Stomach (tissue), 19 donors: ENCODE measurements at places on chromosomes 6 and 20. TPM values are rescaled to one million over a fixed set of nuclear protein-coding genes. Genes with fewer than 3 reads are reported as not detected.

GRCh38 chr20:48728042-48728825 lies 99.6 kb downstream of the PREX1 start:
- H3K36me3 ChIP-seq = no peaks in the 10 kb centered on the region
- H3K27me3 ChIP-seq = no peaks in the 10 kb centered on the region
- no peak overlapping the region for H3K27ac ChIP-seq
- no peak overlapping the region for H3K4me3 ChIP-seq
- peaks cover 16% of the 10 kb centered on the region for H3K4me1 ChIP-seq
- peak; percentile 61 for DNase-seq

- DNase-seq = no peak
- no peaks in the 10 kb centered on the region for H3K27me3 ChIP-seq
- no peaks in the 10 kb centered on the region for H3K36me3 ChIP-seq
- H3K4me1 ChIP-seq = no peaks in the 10 kb centered on the region
These were observed 53.9 kb downstream of the KIZ start for GRCh38 chr20:21179757-21180156.

DNA sequence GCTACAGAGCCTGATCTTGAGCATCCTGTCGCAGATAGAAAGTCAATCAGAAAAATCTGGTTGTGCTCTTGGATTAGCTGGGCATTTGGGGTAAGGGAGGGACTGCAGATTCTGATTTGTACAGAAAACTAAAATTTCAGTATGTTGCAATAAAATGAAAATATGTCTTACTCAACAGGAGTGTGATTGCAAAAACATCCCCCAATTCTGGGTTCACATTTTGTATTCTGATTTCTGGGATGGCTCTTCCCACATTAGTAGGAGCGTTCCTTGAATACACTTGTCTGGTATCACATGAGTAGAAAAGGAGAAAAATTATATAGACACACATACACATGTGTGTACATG lies 40.5 kb downstream of the PANK2 start:
- H3K36me3 ChIP-seq = peaks cover 10% of the 10 kb centered on the region
- H3K27me3 ChIP-seq = no peaks in the 10 kb centered on the region
- no peak overlapping the region for H3K27ac ChIP-seq

- H3K36me3 ChIP-seq = no peaks in the 10 kb centered on the region
- H3K27ac ChIP-seq = no peak overlapping the region
- H3K4me1 ChIP-seq = no peaks in the 10 kb centered on the region
- H3K27me3 ChIP-seq = no peaks in the 10 kb centered on the region
- DNase-seq = no peak
These were observed 11.0 kb downstream of the BPIFB6 start for GRCh38 chr20:33042430-33042829.

DNA sequence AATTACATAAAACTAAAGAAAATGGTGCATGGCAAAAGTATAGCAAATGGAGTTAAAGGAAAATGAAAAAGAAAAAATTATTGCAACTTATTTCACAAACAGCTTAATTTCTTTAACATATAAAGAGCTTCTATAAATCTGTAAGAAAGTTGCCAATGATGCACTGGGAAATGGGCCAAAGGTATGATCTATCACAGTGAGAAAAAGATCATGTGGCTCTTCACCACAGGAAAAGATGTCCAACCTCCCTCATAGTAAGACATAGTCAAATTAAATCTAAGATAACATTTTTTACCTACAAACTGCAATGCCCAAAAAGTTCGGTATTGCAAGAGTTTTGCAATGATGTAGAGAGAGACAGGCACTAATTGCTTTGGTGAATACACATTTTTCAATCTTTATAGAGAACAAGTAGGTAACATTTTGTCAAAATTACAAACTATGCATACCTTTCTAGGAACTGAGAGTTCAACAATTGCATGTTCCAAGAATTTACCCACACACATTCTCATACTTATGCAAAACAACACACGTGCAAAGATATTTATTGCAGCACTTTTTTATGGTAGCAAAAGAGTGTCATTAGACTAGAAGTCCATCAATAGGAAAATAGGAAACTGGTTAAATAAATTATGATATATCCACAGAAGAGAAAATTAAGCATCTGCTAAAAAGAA lies 372.6 kb downstream of the QKI start:
- no peak for DNase-seq
- H3K27me3 ChIP-seq = no peaks in the 10 kb centered on the region
- no peaks in the 10 kb centered on the region for H3K4me1 ChIP-seq
- H3K36me3 ChIP-seq = no peaks in the 10 kb centered on the region
- no peak overlapping the region for H3K27ac ChIP-seq
- no peak overlapping the region for H3K4me3 ChIP-seq

DNA sequence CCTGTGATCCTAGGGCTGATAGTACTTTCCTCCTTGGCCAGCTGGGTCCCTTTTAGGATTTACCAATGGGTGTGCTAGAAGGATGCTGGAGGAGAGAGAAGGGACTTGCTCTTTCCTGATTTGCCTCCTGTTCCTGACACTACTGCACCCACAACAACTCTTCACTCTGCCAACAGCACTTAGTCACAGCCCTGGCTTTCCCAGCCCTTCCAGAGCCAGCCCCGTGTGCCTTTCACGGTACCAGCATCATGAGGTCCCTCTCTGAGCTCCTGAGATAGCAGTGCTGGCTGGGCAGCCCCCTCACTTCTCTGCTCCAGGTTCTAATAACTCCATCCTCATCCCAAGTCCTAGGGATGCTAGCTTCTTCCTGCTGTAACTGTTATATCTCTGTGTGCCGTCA lies 80.9 kb downstream of the DNAH8 start:
- no peak overlapping the region for H3K27ac ChIP-seq
- DNase-seq = no peak
- no peak overlapping the region for H3K4me3 ChIP-seq
- H3K27me3 ChIP-seq = no peaks in the 10 kb centered on the region

- no peak overlapping the region for H3K4me3 ChIP-seq
- no peak for DNase-seq
- no peaks in the 10 kb centered on the region for H3K27me3 ChIP-seq
- H3K36me3 ChIP-seq = no peaks in the 10 kb centered on the region
- H3K27ac ChIP-seq = no peak overlapping the region
These were observed 45.5 kb upstream of the GLP1R start for GRCh38 chr6:39003072-39003471.

GRCh38 chr6:5050009-5050408 lies 35.1 kb upstream of the PPP1R3G start:
- DNase-seq = no peak
- H3K4me1 ChIP-seq = no peaks in the 10 kb centered on the region
- H3K27ac ChIP-seq = no peak overlapping the region
- H3K36me3 ChIP-seq = no peaks in the 10 kb centered on the region
- H3K27me3 ChIP-seq = no peaks in the 10 kb centered on the region

DNA sequence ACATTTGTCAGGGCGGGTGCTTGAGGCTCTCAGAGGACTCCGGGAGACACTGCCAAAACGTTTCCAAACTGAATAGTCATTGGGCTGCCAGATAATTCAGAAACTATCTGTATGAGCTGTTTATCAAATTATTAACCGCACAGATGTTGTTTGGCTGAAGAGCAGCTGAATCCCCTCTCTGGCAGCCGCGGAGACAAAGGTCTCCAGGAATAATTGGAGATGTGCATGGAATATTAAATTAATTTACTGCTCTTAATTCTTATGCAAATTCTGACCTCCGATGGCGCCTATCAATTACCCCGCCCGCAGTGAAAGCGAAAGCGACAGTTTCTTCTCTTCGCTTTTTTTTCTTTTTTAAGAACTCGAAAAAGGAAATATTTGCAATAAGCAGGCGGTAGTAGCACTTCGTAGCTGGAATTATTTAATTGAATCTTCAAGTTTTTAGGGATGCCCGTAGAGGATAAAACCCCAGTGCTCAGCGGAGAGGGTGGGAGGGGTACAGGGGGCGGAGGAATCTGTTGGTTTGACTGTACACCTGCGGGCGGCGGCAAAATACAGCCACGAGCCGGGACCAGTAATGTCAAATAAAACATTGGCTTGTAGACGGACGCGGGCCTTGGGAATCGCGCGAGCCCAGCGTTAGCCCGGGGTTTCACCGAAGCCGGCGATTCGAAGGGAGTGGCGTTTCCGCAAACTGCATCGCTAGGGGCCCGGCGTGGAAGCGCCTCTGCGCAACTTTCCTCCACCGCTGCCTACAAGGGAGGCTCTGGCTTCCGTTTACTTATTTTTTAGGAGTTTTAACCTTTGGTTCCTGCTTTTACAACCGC lies 6.2 kb downstream of the LINC00237 start:
- H3K36me3 ChIP-seq = no peaks in the 10 kb centered on the region
- H3K27me3 ChIP-seq = peaks cover 90% of the 10 kb centered on the region
- H3K4me3 ChIP-seq = peak overlapping the region; percentile 42
- peak; percentile 66 for DNase-seq
- H3K27ac ChIP-seq = no peak overlapping the region
- peaks cover 46% of the 10 kb centered on the region for H3K4me1 ChIP-seq

Gene SLC17A3
- polyA plus RNA-seq = not detected

Gene LPA
- polyA plus RNA-seq = not detected

Gene BPIFB4
- polyA plus RNA-seq = not detected

Gene MYL9
- 941 TPM for polyA plus RNA-seq
